ENCODE measurements at places on chromosomes 5 and 9.
A peak's percentile ranks its signal among the peaks of the same experiment; 100 is the strongest.

DNA sequence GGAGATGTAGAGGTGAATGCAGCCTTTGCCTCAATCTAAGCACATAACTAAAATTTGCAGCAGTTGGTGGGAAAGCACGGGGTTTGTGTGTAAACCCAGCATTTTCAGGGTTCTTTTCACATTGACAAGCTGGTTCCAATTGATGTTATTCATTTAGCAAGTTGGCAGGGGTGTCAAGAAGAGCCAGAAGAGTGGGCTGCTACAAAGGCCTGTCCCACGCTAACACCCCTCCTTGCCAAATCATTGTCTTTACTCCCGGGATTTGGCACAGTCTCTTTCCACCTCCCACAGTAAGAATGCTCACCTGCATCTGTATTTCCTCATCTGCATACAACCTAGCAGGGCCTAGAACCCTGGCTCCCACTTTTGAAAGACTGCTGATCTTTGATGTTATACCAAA is 11.8 kb downstream of the RGMB start:
- no peak for DNase-seq

GRCh38 chr5:130110328-130110727 is 206.1 kb downstream of the CHSY3 start:
- no peak for DNase-seq

DNA sequence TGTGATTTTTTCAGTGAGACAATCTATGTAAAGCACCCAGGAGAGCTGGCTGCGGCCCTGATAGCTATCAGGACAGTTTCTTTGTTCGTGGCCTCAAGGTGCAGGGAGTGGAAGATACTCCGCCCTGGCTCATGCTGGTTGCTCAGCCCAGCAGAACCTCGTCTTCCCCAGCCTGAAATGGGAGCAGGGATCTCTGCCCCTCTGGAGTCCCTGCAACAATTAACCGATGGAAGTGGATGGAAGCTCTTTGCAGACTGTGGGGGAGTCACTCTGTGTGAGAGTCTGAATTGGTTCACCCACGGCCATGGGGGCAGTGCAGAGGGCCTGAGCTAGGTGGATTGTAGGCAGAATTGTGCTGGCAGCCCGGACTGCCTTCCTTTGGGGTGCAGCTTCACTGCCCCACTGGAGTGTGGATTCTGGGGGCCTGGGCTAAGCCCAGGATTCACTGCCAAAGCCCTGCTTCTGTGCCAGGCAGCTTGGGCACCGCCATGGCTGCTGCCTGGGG is 2.8 kb downstream of the AIF1L start:
- DNase-seq, result no peak

DNA sequence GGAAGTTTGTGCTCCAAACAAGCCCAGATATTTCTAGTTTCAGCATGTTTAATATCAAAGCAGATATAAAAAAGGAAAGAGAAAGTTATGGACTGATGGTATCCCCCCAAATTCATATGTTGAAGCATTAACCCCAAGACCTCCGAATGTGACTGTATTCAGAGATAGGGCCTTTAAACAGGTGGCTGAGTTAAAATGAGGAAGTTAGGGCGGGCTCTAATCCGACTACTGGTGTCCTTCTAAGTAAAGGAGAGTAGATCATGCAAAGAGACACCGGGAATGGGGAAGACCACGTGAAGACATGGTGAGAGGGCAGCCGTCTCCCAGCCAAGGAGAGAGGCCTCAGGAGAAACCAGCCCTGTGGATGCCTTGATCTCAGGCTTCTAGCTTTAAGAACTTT is 324.1 kb upstream of the KIF2A start:
- no peak for DNase-seq

DNA sequence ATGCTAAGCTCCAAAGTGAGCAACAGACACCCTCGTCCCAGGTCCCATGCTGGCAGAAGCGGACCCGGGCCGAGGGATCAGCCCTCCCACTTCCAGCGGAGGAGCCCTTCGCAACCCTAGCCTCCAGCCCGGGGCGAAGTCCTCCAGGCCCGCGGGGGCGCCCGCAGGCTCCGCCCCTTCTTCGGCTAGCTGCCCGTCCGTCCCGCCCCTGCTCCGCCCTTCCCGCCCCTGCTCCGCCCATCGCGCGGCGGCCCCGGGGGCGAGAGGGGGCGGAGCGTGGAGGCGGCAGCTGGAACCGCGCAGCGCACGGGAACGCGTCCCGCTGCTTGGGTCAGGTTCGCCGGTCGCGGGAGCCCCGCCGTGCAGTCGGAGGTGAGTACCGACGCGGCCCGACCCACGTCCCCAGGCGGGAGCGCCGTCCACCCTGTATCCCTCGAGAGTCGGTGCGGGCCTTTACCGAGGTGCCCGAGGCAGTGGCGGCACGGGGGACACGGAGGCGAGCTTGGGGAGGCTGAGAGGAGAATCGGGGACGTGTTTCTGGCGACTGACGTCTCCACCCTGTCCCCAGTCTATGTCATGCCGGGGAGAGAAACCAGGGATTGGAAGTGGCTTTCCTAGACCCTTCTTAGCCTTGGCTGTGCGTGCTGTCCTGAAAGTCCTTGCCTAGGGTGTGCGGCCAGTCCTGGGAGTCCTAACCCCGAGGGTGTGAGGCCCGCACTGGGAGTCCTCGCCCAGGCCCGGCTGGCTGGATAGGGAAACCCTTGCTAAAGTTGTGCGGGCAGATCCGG is at the start of gene ACO1:
ACO1 (plus strand) TSS at position 280 of the 788 bp plus-strand sequence. CDS start 20,864 bp downstream, outside the sequence.
- peak; percentile 93 for DNase-seq

DNA sequence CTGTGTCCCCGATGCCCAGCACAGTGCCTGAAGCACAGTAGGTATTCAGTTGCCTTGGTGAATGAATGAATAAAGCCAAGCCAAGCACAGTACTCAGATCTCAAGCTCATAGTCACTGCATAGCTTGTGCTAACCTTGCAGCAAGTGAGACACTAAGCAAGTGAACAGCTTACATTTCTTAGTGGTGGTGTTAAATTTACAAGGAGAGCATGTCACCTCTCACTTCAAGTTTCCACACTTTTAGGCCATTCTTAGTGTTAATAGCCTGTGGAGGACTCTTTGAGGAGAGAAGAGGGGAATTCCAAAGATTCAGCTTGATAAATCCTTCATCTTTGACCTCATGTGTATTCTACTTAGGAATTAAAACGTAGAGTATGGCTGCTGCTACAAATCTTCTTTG is 104.7 kb downstream of the C9orf152 start:
- no peak for DNase-seq

DNA sequence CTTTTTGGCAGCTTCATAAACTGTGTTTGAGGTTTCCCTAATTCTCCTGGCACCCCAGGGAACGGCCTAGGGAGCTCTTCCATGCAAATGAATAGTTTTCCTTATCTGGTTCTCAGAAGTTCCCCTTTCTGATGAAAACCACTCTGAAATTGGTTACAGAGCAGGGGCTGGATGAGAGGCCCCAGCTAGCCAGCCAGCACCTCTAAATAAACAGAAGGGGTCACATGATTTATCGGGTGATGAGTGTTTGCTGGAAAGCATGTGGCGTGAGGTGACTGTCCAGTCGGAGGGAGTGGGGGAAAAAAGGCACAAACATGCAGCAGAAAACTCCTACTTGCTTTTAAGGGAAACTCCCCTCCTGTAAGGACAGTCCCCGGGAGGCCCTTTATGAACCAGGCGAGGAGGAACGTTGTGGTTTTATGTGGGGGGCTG is 261.2 kb upstream of the ANKRD55 start:
- DNase-seq, result peak; percentile 42

- no peak for DNase-seq
These were observed 374.7 kb downstream of the PTPRD start for GRCh38 chr9:10238087-10238486.

GRCh38 chr9:76530458-76531110 is 71.6 kb downstream of the GCNT1 start:
- peak; percentile 35 for DNase-seq

DNA sequence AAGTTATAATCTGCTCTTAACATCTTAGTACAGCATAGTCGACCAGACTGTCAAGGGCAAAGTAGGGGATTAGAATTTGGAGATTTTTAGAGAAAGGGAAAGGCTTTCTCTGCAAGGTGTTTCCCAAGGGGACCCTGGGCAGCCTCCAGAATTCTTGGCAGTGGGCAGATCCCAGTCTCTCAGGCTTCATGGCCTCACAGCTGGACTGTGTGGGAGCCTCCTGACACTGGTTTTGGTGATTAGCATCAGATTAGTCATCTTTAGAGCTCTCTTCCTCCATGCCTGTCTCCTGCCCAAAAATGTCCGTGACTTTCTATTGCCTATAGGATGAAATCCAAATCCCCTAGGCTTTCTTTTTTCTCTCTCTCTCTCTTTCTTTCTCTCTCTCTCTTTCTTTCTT is 370.7 kb downstream of the ZSWIM6 start:
- no peak for DNase-seq

GRCh38 chr5:102481054-102481715 is 17.6 kb downstream of the SLCO6A1 start:
- DNase-seq, result no peak

- no peak for DNase-seq
These were observed 68.9 kb downstream of the BOD1 start for GRCh38 chr5:173547579-173547978.

GRCh38 chr5:33242277-33242676 is 198.5 kb upstream of the TARS1 start:
- no peak for DNase-seq

DNA sequence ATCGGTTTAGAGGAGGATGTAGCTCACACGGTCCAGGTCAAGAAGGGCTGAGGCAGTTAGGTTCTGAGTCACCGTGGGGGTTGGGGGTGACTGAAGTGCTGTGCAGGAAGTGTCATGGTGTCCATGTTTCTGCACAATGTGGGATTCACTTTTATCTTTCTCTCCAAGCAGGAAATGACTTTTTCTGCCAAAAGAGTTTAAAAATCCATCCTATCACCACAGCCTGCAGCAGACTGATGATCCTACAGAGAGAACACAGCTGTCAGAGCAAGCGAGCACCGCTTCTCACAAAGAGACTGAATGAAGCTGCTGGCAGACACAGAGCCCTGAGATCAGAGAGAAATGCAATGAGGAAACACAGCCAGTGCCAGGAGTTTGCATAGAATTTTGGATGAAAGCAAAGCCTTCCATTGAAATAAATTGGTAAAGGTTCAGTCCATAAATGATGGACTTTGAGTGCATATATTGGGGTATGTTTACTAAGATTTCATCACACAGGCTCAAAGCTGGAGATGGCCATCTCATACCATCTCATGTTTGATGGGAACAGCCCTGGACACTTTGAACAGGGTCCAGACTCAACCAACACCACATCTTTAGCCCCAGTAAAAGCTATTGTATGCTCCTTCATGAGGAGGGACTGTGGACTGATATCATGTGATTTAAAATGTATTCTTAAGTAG is 213.9 kb upstream of the FBXL7 start:
- peak; percentile 74 for DNase-seq

GRCh38 chr9:91698266-91698665 is 251.8 kb downstream of the ROR2 start:
- DNase-seq, result no peak

DNA sequence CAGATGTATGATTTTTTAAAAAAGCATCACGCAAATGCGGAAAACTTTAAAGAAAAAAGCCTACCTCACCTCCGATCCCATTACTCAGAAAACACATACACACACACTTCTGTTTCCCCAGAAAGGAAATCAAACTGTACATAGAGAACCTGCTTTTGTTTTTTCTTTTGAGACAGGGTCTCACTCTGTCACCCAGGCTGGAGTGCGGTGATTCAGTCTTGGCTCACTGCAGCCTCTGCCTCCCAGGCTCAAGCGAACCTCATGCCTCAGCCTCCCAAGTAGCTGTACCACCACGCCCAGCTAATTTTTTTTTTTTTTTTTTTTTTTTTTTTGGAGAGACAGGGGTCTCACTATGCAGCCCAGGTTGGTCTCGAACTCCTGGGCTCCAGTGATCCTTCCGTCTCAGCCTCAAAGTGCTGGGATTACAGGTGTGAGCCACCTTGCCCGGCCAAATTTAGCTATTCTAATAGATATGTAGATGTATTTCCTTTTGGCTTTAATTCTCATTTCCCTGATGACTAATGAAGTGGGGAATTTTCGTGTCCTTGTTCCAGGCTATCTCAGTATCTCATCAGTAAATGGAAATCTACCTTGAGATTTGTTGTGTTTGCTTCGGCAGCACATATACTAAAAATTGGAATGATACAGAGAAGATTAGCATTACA is 25.7 kb upstream of the EEIG1 start:
- DNase-seq, result no peak

GRCh38 chr5:103526164-103526915 is 36.2 kb downstream of the NUDT12 start:
- DNase-seq, result no peak

DNA sequence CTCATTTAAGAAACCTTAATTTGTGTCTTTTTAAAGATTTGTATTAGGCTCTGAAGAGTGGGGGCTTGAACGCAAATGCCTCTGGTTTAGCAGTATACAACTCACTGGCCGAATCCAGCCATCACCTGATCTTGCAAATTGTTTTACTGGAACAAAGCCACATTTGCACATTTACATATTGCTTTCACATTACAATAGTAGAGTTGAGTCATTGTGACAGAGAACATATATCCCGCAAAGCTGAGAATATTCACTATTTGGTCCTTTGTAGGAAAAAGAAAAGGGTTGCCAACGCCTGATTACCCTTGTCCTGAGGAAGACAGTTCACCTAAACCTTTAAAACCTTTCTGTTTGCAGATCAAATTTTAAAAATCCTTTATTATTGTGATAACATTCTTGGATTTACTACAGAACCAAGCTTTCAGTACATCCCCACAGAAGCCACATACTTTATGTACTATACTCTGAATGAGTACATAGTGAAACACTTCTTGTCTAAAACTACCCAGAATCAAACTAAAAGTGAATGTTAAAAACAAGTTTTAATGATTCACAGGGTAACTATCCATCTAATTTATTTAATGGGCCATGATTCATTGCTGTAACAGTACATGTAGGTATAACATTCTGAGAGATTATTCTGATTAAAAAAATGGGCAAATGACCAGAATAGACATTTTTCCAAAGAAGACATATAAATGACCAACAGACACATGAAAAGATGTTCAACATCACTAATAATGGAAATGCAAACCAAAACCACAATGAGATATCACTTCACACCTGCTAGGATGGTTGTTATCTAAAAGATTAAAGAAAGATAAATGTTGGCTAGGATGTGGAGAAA is 161.0 kb downstream of the SLC25A46 start:
- DNase-seq, result no peak

- DNase-seq, result no peak
These were observed 31.2 kb upstream of the SLC28A3 start for GRCh38 chr9:84371737-84372136.

DNA sequence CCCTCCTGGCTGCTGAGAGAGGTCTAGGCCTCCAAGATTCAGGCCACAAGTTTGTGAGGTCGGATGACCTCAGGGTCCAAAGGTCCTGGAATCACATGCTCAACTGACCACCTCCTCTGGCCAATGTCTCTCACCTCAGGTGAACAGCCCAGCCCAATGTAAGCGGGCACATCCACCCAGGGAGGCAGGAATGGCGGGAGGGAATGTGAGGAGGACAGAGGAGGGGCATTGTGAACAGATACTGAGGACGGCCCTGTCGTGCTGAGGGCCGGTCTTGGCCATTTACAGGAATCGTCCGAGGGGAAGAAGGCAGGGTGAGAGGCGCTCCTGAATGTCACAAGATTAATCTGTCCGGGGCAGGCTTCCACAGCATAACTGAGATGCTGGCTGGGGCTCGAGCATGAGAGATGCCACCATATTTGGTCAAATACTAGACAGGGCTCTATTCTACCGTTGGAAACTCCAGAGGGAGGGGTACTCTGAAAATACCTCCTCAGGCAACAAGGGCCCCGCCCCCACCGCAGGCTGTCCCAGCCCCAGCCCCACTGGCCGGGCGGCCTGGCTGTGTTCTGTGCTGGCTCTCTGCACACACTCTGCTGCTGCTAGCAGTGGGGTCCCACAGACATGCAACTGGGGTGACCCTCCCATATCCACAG is 1.5 kb upstream of the IL17B start:
- no peak for DNase-seq

GRCh38 chr9:127726871-127727270 is 8.2 kb downstream of the TOR2A start:
- DNase-seq, result peak; percentile 15
